PC-3 (cell line): ENCODE measurements at places on chromosomes 2 and 18.

DNA sequence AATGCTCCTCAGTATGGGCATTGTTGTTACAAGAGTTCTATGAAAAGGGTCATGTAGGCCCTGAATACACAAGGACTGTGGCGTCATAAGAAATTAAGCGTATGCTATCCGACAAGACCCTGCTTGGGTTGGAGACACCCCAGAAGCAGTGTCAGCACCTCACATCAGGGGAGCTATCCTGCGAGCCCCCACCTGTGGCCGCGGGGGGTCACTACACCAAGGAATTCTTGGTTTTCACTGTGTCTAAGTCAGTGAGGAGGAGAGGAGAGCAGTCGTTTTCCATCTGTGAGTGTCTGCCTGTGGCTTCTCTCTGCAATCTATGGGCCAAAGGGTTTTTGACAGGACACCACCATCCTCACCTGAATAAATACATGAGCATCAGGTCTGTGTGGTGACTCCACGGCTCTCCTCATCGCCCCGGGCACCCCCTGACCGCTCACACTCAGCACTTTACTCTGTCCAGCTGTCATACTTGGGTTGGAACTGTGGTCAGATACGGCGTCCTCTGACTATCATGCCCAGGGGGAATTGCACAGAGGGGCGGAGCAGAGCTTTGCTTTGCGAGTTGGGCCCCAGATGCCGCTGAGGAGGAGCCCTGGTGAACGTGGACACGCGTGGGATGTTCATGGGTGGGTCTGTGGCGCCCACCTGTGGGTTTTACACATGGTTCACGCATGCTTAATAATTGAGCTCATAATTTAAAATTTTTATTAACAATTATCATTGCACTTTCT lies 235.5 kb downstream of the MYT1L start:
- DNase-seq: no peak

GRCh38 chr2:126885751-126886210 lies 12.9 kb upstream of the TEX51 start:
- no peak for DNase-seq

DNA sequence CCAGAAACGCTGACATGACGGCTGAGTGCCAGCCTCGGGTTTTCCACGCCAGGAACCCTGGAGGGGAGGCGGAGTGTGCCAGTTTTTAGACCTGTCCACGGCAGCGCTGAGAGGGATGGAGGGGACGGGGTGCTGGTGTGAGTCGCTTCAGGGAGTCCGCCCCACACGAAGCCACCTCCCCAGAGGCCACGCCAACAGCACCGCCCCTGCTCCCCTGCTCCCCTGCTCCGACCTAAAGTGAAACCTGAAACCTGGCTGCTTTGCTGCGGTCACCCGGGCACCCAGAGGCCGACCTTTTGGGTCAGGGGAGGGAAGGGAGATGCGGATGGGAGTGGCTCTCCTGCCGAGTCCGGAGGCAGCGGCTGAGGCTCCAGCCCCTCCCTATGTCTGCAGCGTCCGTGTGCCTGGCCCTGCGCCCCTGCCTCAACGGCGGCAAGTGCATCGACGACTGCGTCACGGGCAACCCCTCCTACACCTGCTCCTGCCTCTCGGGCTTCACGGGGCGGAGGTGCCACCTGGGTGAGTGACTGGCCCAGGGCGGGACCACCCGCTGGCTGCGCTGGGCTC lies 38.1 kb downstream of the SNED1 start:
- DNase-seq: peak; percentile 14

DNA sequence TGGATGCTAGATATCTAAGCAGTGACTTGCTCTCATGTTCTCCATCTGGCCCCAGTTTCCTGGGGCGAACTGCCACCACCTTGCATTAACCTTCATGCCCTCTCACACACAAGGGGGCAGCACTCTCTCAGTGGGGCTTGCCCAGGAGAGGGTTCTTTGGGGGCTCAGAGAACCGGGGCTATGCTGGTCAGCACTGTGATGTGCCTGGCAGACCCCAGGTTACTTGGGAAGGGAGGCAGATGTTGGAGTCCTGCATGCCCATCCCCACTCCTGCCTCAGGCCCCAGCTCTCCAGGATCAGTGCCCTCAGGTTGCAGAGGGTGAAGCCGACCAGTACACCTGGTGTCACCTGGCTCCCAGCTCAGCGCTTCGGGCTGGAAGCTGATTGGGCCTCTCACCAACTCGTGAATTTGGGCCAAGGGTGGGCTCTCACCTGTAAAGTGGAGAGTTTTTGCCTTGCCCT lies 396.2 kb upstream of the HS6ST1 start:
- no peak for DNase-seq

DNA sequence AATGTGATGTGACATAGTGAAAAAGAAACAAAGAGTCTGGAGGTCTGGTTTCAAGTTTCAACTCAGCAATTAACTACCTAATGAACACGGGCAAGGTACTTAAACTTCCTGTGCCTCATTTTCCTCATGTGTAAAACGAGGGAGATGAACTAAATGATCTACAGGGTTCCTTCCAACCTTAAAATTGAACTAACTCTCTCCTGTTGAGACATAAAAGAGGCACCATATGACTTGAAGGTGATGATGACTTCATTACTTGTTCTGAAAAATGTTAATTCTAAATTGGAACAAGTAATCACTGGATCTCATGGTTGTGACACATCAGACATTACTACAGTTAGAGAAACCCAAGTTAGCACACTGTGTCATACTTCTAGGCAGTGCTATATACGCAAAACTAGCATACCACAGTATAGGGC lies 8.9 kb upstream of the REL start:
- DNase-seq: no peak
